ENCODE measurements at places on chromosomes 1 and 21.

DNA sequence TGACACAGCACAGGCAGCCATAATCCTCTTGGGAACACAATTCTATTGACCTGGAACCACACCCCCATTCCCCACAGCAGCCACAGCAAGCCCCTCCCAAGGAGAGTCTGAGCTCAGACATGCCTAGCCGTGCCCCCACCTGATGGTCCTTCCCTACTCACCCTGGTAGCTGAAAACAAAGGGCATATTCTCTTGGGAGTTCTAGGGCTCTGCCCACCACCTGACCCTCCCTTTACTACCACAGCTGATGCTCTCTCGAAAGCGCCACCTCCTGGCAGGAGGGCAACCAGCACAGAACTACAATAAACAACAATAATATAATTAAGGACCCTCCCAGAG lies 184.8 kb upstream of the COA6 start:
- peak; percentile 24 for DNase-seq

DNA sequence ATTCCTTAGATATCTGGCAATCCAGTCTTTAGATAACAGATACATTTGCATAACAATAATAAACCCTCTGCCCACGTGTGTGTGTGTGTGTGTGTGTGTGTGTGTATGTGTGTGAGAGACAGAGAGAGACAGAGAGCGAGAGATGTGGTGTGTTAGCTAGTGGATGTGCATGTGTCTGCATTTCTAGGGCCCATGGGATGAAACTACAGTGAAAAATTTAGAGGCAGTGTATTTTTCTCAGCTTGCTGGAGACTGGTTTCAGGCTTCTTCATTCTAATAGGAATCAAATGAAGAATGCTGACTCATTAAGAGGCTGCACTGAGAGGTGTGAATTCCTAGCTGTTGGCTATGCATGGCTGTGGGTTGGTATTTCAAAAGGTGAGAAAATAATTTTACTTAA lies 303.2 kb downstream of the LMX1A start:
- no peak for DNase-seq

- DNase-seq: no peak
Observed at GRCh38 chr1:43671626-43672330, 21.8 kb downstream of the KDM4A start.

GRCh38 chr1:61158591-61158990 lies 76.2 kb downstream of the NFIA start:
- DNase-seq: no peak

DNA sequence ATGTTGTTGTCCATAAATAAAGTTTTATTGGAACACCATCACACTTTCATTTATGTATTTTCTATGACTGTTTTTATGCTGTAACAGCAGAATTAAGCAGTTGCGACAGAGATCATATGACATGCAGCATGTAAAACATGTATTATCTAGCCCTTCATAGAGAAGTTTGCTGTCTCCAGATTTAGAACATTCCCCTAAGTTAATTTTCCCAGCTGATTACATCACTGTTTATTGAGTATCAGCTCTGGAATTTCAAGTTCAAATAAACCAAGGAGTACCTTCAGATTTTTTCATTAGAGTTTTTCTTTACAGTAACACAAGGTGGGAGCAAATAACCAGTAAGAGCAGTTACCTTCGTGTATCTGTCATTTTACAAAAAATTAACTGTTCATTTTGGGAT lies 792.8 kb downstream of the USP25 start:
- DNase-seq: no peak

GRCh38 chr1:75317976-75318375 lies 183.8 kb downstream of the LHX8 start:
- no peak for DNase-seq

DNA sequence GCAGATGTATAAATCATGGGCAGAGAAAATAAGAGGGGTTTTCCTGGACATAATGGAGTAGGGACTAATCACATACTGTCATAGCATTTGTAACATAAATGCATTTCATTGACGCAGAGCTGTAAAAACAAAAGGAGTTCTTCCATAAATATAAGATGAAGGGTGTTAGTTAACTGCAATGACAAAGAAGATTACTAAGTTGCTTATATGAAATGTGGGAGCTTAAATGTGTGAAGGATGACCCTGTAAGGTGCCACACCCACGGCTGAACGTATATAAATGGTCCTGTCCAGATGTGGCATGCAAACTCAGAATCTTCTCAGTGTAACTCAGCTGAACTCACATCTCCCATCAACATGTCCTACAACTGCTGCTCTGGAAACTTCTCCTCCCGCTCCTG lies at the start of gene KRTAP13-1:
Gene KRTAP13-1 (plus strand): TSS at position 301 of the 400 bp plus-strand sequence. CDS start 56 bp downstream, at position 357.
- DNase-seq: no peak

- peak; percentile 60 for DNase-seq
Observed at GRCh38 chr1:27598902-27599528, 4.9 kb downstream of the AHDC1 start.

DNA sequence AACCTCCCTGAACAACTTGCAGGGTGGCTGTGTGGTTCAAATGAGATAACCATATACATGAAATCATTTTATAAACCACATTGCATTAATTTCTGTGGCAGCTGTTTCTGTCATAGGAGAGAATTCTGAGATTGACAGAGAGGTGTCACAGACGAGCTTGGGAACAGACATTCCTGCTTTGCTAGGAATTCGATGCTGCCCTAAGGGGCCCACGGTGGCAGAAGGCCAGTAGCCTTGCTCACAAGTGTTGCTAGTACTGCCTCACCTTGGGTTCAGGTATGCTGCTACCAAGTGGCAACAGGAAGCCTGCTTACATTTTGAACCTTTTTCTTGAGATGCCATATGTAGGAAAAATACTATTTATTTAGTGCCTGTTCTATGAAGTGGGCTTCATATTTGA lies 13.4 kb downstream of the KCNA10 start:
- no peak for DNase-seq

DNA sequence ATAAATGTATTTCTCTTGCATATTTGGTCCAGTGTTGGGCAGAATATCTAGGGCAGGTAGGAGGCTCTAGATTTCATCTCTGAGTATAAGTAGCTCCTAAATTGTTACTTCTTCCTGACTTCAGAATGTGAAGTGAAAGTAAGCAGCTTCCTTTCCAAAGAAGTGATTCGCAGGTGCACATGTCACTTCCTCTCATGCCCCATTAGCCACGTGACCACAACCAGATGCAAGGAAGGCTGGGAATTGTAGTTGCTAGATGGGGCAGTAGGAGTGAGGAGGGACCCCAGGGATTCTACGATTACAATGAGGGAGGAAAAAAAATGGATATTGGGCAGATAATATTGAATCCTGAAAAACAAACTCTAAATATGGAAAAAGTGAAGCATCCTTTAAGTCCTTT lies 113.2 kb upstream of the CYYR1 start:
- DNase-seq: peak; percentile 73

DNA sequence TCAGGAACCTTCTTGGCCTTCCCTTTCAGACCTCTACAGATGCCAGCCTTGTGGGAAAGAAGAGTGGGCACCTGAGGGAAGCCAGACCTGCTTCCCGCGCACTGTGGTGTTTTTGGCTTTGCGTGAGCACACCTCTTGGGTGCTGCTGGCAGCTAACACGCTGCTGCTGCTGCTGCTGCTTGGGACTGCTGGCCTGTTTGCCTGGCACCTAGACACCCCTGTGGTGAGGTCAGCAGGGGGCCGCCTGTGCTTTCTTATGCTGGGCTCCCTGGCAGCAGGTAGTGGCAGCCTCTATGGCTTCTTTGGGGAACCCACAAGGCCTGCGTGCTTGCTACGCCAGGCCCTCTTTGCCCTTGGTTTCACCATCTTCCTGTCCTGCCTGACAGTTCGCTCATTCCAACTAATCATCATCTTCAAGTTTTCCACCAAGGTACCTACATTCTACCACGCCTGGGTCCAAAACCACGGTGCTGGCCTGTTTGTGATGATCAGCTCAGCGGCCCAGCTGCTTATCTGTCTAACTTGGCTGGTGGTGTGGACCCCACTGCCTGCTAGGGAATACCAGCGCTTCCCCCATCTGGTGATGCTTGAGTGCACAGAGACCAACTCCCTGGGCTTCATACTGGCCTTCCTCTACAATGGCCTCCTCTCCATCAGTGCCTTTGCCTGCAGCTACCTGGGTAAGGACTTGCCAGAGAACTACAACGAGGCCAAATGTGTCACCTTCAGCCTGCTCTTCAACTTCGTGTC lies 995 bp upstream of the ZBTB48 start:
- DNase-seq: no peak

DNA sequence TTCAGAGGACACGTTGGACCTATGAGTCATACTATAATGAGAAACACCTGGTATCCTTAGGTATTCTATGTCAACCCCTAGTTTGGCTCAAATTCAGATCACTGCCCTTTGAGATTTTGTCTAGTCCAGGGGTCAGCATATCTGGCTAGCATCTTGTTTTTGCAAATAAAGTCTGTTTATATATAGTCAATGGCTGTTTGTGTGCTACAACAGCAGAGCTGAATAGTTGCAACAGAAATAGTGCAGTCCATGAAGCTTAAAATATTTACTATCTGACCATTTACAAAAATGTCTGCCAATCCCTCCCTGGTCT lies 48.5 kb upstream of the EDEM3 start:
- DNase-seq: peak; percentile 20

GRCh38 chr1:110893908-110894490 lies 21.1 kb downstream of the CD53 start:
- DNase-seq: no peak

GRCh38 chr1:64243757-64244080 lies 40.3 kb downstream of the UBE2U start:
- DNase-seq: no peak

DNA sequence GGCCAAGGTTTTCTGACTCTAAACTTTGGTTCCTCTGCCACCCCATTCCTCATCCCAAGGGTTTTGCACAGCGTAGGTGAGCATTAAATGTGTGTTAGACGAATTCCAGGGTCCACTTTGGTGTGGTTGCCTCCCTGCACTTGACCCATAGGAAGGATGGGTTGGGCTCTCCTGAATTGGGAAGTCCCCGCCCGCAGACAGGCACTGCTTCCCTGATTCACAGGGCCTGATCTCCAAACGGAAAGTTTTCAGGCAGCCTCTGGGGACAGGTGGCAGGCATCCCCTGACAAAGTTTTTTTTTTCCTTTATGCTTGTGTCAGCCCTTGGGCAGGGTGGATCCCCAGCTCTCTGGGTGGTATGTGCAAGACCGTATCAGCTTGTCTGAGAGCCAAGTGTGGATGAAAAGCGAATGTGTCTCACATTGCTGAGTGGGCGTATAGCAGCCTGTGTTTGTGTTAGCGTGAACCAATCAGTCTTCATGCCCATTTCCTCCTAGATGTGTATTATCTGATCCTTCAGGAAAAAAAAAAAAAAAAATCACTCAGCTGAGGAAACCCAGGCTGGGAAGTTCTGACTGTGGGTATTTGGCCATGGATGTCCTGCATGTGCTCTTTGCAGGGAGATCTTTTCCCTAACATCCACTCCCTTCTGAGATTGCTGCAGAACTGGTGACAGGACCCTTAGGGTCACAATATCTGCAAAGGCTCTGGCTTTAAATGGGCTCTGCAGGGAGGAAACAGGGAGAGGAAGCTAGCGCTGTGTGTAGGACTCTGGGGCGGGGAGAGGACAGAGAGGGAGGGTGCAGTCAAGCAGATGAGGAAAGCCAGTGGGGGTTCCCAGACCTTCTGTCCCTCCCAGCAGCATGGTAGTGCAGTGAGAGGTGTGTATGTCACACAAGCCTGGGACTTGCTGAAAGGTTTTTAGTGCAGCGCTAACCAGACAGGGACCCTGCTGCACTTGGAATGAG lies 42.2 kb upstream of the TRABD2B start:
- no peak for DNase-seq

- DNase-seq: no peak
Observed at GRCh38 chr1:38173848-38174247, 127.3 kb upstream of the POU3F1 start.

GRCh38 chr1:77024500-77024899 lies 157.2 kb downstream of the ST6GALNAC5 start:
- no peak for DNase-seq

- no peak for DNase-seq
Observed at GRCh38 chr1:109248797-109249629, at the start of gene CELSR2. CELSR2 (plus strand) TSS chr1:109249539; CDS start chr1:109250080, 541 bp downstream.

DNA sequence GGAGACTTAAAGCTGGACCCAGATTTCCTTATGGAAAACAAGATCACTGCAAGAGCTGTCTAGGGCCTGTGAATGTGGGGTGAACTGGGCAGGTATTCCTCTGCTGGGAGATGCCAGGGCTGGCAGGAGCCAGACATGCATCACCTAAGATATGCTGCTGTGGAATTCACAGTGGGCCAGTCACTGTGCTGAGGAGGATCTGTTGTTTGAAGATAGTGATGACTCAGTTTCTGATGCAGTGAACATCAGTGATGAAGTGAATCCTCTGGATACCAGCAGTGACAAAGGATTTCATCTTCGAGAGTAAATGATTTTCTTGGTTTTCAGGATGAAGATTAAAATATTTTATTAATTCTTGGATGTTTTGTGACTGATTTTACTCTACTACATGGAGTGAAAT lies 29.9 kb upstream of the CAMSAP2 start:
- no peak for DNase-seq

- DNase-seq: no peak
Observed at GRCh38 chr21:42747746-42748351, 94.4 kb downstream of the PDE9A start.

GRCh38 chr1:201739080-201739479 lies 89.9 kb upstream of the IPO9 start:
- no peak for DNase-seq

- DNase-seq: no peak
Observed at GRCh38 chr1:220431554-220432239, 96.2 kb upstream of the MARK1 start.

GRCh38 chr1:212070720-212071302 lies 35.3 kb downstream of the DTL start:
- peak; percentile 35 for DNase-seq

DNA sequence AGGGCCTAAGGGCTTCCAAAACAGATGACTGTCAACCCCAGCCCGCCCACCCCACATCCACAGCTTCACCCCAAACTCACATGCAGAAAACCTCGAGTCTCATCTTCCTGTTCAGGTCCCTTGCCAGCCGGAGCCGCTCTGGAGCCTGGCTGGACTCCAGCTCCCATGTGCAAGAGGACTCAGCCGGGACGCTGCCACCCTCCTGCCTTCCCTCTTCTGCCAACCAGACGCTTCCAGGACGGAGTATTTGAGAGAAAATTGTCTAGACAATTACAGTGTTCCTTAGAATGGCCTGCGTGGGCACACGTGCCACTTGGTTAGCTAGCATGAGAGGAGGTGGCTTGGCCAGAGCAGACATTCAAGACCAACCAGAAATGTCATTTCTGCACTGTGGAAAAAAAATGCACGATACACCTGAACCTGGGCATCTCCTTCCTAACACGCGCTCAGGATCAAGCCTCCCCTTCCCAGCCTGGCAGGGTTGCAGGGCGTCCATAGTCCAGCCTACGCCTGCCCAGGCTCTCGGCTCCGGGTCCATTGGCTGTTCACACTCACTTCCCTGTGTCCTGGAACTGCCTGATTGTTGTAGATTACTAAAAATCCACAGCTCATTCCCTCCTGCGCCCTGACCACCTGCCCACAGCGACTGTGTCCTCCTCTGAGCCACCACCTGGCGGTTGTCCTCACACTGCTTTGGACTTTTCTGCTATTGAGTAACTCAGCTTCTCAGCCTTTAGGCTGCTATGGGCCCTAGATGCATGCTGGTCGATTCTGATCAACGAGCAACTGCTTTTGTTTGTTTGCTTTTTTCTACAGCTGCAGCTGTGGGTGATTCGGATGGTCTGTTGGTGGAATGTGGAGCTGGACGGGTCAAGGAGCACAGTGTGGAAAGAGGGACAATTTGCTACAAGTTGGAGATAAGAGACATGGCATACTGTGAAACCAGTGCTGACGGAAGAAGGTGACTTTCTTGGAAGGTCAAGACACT lies at the start of gene CLDN14:
Gene CLDN14 (minus strand): TSS at position 708 of the 988 bp plus-strand sequence. CDS start 18,427 bp downstream, outside the sequence.
- no peak for DNase-seq

- no peak for DNase-seq
Observed at GRCh38 chr21:28458446-28458845, 534.2 kb downstream of the LTN1 start.
